ENCODE measurements at places on chromosomes 1 and 21.

- peak; percentile 53 for DNase-seq
Observed at GRCh38 chr1:226406401-226406881, 1.5 kb downstream of the PARP1 start.

- no peak for DNase-seq
Observed at GRCh38 chr21:33901412-33902288, 14.0 kb downstream of the ATP5PO start.

DNA sequence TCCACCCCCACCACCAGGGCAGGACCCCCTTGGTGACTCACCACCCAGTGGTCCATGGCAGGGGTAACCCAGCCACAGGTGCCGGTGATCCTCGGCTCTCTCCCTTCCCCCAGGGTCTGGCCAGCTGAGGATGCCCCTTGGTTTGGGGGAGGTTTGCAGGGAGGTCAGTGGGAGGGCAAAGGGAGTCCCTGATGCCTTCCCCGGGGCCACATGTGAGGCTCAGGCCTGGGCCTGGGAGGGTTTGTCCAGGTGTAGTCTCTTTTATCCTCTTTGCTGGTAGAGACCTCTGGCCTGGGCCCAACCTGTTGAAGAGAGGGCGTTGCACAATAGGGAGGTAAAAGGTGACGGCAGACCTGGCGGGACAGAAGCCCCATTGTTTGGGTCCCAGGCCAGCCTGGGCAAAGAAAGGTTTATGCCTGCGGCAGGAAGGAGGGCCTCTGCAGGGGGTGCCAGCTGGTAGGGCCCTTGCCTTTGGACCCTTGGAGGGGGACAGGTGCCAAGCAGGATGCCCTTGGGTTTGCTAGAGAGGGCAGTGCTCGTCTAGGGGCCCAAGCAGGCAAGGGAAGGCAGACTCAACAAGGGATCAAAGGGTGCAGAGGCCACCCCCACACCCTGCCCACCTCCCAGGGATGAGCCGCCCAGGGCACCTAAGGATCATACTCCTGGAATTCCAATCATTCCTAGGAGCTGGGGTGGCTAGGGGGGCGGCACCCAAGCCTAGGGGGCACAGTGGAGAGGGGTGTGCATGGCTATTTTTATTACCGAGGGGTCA is 760 bp upstream of the TINAGL1 start:
- DNase-seq: no peak

DNA sequence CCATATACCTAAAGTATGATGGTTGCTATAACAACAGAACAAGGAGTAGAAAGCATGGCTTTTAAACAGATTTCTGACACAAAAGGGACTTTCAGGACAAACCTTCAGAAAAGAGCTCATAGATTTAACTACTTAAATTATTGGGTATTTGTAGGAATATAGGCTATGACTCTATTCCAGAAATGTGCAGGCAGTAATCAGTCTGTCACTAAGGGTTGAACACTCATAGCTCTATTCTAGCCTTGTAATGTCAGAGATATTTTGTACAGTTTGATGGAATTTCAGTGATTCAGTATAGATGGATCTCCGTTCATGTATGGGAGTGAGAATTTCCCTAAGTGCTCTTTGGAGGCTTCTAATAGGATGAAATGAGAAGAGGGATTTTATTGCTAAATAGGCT is 82.8 kb downstream of the EXTL2 start:
- DNase-seq: no peak

DNA sequence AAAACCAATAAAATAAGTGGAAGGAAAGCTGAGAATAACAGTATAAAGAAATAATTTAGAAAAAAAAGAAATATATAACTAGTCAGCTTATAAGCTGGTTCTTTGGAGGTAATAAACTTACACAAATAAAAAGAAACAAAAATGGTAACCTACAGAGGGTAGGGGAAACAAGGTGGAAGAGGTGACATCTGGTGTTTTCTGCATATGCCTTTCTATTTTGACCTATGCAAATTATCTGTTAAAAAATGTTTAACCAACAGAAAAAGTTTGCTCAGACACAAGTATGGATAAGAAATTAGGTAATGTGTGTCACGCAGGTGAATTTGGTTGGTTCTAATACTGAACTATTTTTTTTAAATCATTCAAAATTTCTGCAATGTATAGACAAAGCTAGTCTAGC is 53.6 kb upstream of the DMRTA2 start:
- DNase-seq: no peak

GRCh38 chr1:64550510-64550909 is 80.6 kb downstream of the CACHD1 start:
- peak; percentile 50 for DNase-seq

DNA sequence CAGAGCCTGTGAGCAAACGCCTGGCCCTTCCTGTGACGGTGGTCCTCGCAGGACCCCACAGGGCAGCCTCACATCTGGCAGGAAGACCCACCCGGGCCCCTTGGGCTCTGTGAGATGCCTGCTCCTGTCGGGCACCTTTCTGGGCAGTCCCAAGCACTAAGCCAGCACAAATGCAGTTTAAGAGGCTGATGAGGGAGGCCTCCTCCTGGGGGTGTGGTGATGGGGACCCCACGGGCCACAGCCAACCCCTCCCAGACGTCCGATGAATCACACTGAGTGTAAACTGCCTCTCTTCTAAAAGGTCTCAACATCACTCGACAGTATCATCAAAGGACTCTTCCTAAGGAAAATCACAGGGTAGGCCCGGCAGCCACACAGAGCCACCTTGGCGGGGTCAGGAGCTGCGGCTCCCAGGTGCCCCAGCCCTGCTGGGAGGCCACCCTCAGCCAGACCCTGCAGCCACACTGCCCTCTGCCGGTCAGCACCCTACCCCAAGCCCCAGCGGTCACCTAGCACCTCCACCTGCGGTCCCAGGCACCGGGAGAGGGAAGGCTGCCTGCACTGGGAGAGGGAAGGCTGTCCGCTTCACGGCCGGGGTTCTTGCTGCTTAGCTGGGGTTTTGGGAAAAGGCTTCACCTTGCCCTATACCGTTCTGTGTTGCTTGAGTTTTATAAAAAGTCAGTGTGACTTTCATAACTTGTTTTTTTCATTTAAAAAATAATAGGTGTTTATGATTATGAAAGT is 3.9 kb upstream of the PRKCZ start:
- no peak for DNase-seq

Data from CD4-positive, alpha-beta T cell (primary cell).